ENCODE measurements at places on chromosomes 4 and X. TPM values are rescaled to one million over a fixed set of nuclear protein-coding genes. Genes with fewer than 3 reads are reported as not detected.

NAP1L2 gene
- total RNA-seq: 2.2 TPM

FAAH2 gene
- 1.9 TPM for total RNA-seq

SLC2A9 gene
- total RNA-seq: 1.5 TPM

SUPT20HL1 gene
- total RNA-seq: not detected

NEUROG2 gene
- not detected for total RNA-seq

VCX3B gene
- not detected for total RNA-seq

MGARP gene
- 0.25 TPM for total RNA-seq

MAGED1 gene
- total RNA-seq: 41.7 TPM

LDB2 gene
- not detected for total RNA-seq

EPHA5 gene
- total RNA-seq: not detected

STBD1 gene
- total RNA-seq: 1.2 TPM

ZIC3 gene
- total RNA-seq: not detected

BMPR1B gene
- not detected for total RNA-seq

GRCh38 chr4:98574816-98575215, 83.6 kb downstream of the TSPAN5 start:
- no peak for DNase-seq

GRCh38 chr4:186497043-186497442, 58.3 kb downstream of the MTNR1A start:
- no peak for DNase-seq

GRCh38 chrX:113305496-113305895, 464.9 kb upstream of the AMOT start:
- DNase-seq: no peak

- no peak for DNase-seq
Measured at GRCh38 chr4:99356992-99357391, 4.4 kb upstream of the ADH1C start.

- DNase-seq: peak; percentile 30
Measured at GRCh38 chr4:73446336-73446938, 10.4 kb downstream of the AFP start.

DNA sequence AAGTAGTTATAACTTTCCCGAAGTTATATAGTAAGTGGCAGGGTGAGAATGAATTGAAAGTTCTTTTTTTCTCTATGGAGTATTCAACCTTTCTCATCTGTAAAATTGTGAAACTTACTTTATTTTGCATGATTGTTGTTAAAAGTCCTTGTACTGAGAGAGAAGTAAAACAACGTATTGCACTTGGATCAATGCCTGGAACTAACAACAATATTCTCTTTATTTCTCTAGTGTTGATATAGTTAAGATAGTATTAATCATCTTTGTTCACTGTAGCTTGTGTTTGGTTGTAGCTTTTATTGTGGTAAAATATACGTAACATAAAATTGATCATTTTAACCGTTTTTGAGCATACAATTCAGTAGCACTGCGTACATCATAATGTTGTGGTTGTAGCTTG, 48.7 kb downstream of the STIM2 start:
- DNase-seq: no peak

GRCh38 chr4:155632310-155632840, 34.3 kb upstream of the GUCY1A1 start:
- no peak for DNase-seq

- DNase-seq: no peak
Measured at GRCh38 chr4:139481465-139481864, 27.5 kb downstream of the RAB33B start.

DNA sequence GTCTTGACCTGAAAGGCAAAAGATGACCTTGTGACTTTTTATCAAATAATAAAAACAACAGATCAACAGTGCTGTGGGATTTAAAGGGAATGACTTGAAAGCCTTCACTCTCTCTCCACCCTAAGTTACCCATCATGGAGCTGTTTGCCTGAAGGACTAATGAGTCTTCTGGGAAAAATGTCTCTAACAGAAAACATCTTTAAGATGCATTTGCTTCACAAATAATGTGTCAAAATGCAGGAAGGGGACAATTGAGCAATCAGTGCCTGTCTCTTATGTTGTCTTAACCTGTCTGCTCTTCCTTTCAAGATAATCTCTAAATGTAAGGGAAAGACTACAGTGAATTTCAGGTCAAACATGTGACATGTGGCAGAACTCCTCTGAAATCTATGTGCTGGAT, 766.6 kb downstream of the PDHA2 start:
- no peak for DNase-seq

- no peak for DNase-seq
Measured at GRCh38 chr4:24837336-24837735, 42.0 kb downstream of the SOD3 start.

GRCh38 chr4:176579226-176579625, 213.5 kb downstream of the VEGFC start:
- no peak for DNase-seq

GRCh38 chrX:16140448-16140847, 17.1 kb downstream of the GRPR start:
- no peak for DNase-seq

GRCh38 chr4:176377780-176378179, 58.0 kb downstream of the SPCS3 start:
- DNase-seq: no peak

DNA sequence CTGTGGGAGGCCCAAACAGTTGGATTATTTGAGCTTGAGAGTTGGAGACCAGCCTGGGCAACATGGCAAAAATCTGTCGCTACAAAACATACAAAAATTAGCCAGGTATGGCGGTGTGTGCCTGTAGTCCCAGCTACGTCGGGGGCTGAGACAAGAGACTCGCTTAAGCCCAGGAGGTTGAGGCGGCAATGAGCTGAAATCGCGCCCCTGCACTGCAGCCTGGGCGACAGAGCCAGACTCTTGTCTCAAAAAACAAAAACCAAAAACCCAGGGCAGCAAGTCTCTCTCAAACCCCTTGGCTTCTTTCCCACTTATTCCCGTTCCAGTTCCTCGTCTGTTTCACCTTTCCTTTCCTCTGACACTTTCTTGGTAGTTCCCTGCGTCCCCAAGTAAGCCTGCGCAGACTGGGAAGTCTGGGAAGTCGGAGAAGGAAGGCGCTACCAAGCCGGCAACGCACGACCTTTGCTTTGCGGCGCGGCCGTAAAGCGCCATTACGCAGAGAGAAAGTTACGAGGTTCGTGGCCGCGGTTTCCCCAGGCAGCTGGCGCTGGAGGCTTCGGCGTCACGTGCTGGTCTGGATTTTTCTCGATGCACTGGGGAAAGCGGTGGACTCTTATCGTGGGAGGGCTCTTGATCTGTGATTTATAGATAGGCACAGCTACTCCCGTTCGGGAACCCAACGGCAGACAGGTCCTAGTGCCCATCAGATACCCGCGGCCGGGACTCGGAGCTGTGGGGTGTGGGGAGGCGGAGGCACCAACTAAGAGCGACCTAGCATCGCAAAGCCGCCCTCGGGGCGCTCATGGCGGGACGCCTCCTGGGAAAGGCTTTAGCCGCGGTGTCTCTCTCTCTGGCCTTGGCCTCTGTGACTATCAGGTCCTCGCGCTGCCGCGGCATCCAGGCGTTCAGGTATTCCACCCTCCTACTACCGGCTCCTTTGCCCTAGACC, at the start of gene NUDT9:
Gene NUDT9, plus strand, starts transcription at position 470 of the 949 bp plus-strand sequence. Its CDS starts 333 bp downstream, at position 803.
- peak; percentile 89 for DNase-seq

DNA sequence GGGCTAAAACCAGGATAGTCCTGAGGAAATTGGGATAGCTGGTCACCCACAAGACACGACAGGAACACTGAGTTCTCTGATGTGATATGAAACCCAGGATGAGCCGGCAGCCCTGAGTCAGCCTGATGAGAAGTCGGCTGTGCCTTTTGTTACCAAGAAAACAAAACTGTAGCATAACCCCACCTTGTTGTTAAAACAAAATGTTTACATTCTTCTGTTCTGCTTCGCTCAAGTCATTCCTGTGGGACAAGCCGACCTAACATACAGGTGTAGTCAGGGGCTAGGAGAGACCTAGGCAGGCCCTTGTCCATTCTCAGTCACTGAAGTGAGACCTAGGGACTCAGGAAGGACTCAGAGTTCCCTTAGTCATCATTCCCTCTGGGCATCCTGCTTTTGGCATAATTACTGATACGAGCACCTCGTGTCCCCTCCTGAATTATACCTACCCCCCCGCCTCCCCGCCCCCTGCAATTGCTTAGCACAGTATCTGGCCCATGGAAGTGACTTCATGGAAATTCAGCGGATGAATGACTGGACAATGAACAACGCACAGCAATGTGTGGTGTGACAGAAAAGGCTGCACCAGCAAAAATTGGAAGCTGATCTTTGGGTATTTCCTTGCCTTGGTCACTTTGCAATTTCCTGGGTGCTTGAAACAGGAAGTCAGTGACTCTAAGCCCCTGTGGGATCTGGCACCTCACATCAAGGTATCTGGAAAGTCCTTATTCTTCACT, 31.9 kb upstream of the TLR2 start:
- no peak for DNase-seq

DNA sequence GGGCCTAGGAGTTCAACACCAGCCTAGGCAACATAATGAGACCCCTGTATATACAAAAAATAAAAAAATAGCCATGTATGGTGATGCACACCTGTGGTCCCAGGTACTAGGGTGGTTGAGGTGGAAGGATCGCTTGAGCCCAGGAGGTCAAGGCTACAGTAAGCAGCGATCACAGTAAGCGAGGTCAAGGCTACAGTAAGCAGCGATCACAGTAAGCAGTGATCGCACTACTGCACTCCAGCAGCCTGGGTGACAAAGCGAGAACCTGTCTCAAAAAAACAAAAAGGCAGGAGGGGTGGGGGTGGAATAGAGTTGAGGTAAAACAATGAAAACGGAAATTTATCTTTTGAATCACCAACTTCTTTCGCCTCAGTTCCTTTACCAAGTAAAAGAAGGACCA, 29.4 kb downstream of the TBCK start:
- no peak for DNase-seq

- DNase-seq: no peak
Measured at GRCh38 chr4:53161787-53162433, 204.0 kb downstream of the SCFD2 start.

DNA sequence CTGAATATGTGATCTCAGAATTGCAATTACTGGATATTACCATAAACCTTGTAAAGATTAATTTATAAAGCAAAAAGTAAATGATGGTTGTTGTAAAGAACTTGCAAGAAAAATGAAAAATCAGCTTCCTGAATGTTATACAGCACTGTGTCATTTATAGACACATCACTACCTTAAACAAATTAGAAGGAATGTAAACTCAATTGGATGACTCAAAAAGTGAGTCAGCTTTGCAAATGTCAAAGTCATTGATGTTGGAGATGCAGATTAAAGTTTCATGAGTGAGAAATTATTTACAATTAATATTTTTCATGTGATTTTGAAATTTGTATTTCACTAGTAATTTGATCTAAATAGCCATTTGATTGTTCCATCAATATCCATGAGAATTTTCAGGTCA, 193.2 kb downstream of the RAPGEF2 start:
- no peak for DNase-seq

DNA sequence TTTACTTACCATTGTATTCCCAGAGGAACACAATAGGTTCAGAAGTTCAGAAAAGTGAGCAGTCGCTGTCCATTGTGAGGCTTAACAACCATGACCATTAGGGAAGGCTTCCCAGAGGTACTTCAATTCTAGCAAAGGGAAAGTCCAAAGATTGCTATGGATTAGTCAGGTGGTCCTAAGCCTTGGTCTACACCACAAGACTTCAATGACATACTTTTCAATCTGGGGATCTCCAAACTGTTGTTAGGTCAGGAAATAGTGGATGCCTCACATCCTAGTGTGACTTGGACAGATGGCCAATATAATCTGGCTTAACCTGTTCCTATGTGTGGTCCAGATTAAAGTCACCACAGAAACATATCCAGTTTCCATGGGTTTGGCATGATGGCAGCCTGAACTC, 118.0 kb downstream of the SPCS3 start:
- DNase-seq: no peak
